LNCaP clone FGC (cell line): ENCODE measurements at places on chromosomes 5 and 9.

DNA sequence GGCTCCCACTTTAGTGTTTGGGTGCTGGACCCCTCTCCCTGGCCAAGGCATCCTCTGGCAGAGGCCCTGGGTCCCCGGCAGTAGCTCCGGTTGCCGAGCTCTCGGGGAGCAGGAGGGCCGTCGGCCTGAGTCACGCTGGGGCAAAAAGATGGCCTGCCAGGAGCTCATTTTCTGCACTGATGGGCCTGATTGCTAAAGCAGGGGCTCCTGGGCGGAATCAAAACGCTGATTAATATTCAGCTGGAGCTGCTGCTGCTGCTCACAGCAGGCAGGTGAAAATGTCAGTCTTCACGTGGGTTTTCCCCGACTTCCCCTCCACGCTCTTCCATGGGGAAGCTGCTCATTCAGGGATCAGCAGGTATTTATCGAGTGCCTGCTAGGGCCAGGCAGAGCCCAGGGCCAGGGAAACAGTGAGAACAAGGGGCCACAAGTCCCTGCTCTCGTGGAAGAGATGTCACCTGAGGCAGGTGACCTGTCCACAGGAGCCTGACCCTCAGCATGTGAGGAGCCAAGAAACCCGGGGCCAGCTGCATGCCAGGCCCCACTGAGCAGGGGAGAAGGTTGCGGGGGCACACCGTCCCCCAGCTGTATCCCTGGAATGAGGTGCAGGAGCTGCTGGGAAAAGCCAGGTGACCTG, 22.1 kb downstream of the LAMC3 start:
- no peak for DNase-seq

DNA sequence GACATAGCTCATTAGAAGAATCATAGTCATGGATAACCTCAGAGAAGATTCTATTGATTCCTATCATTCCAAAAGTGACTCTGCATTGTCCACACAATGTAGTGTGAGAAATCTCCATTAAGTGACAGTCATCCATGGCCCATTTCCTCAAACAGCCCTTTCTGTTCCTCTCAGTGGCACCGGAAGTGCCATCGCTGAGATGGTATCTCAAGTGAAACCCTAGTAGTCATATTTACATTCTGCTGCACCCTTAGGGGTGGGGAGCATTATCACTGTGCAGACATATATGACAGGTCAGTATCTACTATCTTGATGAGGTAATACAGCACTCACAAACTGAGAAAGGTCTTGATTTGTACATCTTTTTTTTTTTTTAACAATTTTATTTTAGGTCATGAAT, 55.4 kb upstream of the MIER3 start:
- DNase-seq = no peak

- DNase-seq = no peak
Observed at GRCh38 chr5:141788296-141788970, 89.8 kb downstream of the PCDH1 start.

- DNase-seq = peak; percentile 67
Observed at GRCh38 chr5:85647349-85648127, 970.2 kb upstream of the COX7C start.

- no peak for DNase-seq
Observed at GRCh38 chr9:113886026-113886369, 9.9 kb downstream of the ZNF618 start.

GRCh38 chr5:2187687-2188086, 305.0 kb upstream of the IRX4 start:
- DNase-seq = no peak

DNA sequence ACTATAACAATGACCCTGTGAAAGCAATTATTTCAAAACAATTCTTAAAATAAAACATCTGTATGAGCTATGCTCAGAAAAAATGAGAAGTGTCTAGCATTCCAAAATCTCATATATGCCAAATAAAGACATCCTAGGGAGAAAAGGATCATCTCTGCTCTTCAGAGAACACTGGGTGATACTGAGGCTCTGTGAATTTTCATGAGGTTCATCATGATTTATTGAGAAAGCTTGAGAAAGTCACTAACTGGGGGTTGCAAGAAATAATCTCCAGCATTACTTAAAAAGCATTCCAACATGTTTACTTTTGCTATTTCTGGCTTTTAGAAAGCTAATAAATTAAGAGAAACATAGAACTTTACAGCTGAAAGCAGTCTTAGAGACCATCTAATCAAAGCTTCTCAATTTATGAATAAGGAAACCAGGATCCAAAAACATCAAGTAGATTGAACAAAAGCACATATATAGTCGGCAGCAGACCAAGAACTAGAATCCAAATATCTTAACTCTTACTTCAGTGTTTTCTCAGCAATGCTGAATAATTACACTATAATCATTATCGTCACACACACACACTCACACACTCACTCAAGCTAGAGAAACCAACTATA, 372.8 kb downstream of the NR2F1-AS1 start:
- no peak for DNase-seq
